ENCODE measurements at places on chromosomes 7 and 10.

DNA sequence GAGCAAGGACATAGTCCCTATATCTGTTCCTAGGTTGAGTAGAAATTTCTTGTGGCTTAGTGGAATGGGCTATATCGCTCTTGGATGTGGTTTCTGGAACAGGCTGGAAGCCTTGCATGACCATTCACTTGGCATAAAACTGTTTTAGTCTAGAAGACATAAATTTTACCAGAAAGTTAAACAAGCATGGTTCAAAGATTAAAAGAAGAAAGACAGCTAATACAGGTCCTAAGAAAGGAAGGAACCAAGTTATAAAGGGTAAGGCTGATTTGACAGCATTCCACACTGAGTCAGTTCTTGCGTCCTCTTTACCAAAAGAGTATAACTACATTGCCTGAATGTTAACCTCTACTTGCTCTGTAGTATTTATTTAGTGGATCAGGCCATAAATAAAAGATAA is 724.2 kb downstream of the SORCS1 start:
- DNase-seq: no peak

- no peak for DNase-seq
Measured at GRCh38 chr10:125661941-125662515, 20.9 kb downstream of the TEX36 start.

- DNase-seq: no peak
Measured at GRCh38 chr7:45593121-45593541, 19.0 kb downstream of the ADCY1 start.

GRCh38 chr10:31947144-31947926 is 18.7 kb upstream of the ARHGAP12 start:
- DNase-seq: no peak

- DNase-seq: no peak
Measured at GRCh38 chr10:37812290-37812689, 45.1 kb downstream of the ZNF248 start.

GRCh38 chr10:11795101-11795920 is 27.8 kb upstream of the PROSER2 start:
- no peak for DNase-seq

DNA sequence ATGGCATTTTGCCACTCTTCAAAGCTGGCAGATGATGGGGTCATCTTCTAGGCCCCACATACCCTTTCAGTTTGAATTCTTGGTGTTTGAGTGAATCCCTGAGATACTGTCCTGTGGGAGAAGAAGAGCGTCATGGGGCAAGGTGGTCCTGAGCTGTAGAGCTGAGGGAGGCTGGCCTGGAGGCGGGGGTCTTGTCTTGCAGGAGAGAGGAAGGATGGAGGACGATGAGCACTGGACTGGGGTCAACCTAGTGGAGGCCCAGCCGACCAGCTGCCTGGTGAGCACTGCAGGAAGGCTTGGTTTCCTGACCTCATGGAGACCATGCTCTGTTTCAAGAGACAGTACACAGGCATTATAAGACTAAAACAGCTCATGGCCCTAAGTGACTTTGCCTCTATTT is 114.6 kb downstream of the TACC2 start:
- no peak for DNase-seq

DNA sequence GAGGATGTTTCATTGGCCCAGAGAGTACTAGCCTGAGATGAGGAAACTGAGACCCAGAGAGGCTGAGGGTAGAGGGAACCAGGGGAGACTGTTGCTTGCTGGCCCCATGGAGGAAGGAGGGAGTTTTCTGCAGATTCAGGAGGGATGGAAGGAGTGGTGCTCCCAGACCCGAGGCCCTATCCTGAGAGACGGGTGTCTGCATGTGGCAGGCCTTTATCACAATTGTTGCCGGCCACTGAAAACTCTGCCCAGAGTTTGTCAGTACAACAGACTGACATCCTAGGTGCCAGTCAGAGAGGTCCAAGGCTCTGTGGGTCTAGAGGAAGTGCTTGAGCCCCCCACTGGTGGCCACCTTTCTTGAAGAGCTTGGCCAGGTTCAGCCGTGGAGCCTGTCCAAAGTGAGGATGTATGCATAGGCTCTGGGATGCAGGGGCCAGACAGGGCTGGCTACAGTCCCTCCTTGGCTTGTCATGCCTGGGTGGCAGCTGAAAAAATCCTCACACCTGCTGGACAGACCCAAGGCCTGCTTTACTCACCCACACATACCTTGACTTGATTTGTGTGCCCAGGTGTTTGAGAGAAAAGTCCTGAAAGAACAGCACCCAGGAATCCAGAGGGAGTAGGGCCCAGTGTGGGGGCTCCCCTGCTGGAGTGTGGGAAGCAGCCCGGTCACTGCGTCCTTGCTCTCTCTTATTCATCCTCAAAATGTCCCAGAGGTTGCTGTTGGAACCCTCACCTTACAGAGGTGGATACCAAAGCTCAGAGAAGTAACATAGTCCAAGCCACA is 65.2 kb downstream of the CLRN3 start:
- no peak for DNase-seq

GRCh38 chr7:82965088-82966036 is 197.3 kb downstream of the PCLO start:
- no peak for DNase-seq

DNA sequence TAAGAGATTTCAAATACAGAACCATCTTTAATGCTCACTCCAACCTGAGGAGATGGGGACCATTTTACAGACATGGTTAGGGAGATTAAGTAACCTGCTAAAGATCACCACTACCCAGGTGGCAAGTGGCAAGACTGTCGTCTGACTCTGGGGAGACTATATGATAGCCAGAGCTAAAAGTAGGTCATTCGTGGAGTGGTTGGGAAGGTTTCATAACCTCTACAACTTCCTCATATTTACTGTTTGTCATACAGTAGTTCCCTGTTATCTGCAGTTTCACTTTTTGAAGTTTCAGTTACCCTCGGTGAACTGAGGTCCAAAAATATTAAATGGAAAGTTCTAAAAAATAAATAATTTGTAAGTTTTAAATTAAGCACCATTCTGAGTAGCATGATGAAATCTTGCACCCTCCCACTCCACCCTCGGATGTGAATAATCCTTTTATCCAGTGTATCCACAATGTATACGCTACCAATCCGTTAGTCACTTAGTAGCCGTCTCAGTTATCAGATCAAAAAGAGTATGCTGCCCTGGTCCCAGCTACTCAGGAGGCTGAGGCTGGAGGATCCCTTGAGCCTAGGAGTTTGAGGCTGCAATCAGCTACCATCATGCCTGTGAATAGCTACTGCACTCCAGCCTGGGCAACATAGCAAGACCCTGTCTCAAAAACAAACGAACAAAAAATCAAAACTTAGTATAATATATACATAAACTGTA is 14.9 kb upstream of the LGI1 start:
- no peak for DNase-seq

DNA sequence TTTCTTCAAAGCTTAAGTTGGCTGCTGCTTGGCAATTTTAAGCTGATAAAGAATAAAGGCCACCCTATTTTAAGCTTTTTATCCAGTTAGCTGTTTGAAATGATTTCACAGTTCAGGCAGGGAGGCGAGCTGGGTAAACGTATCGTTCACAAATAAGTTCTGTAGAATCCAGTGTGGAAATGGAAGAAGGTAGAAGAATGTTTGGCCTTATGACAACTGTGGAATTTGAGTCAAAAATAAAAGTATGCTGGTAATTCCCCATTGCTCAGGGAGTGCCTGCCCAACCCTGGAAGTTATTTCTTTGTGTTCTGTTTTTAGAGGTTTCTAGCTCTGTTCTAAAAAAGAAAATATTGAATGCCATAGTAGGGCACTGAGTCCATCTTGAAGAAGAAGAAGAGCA is 113.1 kb downstream of the ARL4A start:
- no peak for DNase-seq

GRCh38 chr10:61903221-61903927 is 1.9 kb downstream of the ARID5B start:
- DNase-seq: peak; percentile 33
